ENCODE measurements at places on chromosomes 2 and 18. TPM values are rescaled to one million over a fixed set of nuclear protein-coding genes. Genes with fewer than 3 reads are reported as not detected.

DPYSL5 gene
- not detected for total RNA-seq

MOCOS gene
- total RNA-seq = 0.97 TPM

FEV gene
- total RNA-seq = not detected

UBE2F gene
- 87.8 TPM for total RNA-seq

CYP20A1 gene
- total RNA-seq = 16.2 TPM

SPP2 gene
- total RNA-seq = not detected

DNA sequence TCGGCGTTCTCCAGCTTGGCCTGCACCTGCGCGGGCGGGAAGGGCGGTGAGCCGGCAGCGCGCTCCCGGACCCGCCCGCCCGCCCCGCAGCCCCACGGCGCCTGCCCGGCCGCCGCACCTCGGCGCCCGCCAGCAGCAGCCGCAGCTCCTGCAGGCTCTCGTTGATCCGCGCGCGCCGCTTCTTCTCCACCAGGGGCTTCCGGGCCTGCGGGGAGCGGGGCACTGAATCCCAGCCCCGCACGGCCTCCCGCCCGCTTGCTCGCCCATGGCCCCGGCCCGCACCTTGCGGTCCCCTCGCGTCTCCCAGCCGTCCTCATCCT, 335 bp downstream of the HES6 start:
- peak; percentile 47 for DNase-seq

DNA sequence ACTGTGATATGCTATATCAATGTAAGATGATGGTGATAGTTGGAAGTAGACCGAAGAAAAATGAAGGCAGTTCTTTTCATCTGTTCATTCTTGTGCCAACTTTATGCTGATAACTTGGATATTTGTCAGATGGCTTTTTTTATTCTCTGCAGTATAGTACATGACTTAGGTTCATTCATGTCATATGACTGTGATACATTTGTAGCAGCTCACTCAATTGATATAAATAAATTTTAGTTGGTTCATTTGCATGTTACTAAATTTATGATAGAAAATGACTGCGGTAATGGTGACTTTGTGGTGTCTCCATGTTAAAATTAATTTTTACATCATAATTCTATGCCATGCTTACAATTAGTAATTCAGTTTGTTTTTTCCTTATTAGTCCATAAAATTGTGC, 7.1 kb downstream of the UBXN2A start:
- no peak for DNase-seq

DNA sequence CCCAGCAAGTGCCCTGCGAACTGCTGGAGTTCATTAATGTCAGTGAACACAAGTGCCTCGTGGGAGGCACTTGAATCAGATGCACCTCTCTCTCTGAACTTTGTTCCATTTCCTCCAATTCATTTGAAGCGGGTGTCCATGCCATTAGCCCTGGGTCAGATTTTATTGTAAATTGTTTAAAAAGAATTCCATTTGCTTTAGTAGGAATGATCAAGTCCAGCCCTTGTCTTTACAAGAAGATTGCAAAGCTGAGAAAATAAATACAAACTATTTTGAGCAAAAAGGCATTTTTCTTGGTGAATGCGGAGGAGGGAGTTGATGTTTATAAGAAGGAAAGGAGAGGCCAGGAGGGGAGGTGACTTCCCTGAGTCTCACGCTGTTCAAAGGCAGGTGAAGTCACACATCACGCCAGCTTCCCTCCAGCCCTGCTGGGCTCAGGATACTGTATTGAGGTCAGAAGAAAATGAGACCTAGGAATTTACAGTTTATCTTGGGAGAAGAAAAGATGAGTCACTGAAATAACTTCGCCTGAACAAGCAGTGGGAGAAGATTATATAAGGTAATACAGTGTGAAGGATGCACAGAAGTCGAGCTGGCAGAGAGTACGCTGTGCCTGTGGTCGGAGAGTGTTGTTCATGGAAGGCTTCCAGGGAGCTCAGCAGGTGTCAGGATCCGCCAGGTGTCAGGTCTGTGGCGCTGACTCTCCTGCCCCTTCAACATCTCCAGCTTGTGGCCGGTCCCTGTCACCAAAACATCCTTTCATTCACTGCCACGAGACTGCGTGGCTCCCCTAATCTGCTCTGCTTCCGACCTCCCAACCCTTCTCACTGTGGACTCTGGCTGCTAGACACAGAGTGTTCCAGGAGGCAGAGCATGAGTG, 36.5 kb downstream of the EFR3B start:
- DNase-seq = no peak

DNA sequence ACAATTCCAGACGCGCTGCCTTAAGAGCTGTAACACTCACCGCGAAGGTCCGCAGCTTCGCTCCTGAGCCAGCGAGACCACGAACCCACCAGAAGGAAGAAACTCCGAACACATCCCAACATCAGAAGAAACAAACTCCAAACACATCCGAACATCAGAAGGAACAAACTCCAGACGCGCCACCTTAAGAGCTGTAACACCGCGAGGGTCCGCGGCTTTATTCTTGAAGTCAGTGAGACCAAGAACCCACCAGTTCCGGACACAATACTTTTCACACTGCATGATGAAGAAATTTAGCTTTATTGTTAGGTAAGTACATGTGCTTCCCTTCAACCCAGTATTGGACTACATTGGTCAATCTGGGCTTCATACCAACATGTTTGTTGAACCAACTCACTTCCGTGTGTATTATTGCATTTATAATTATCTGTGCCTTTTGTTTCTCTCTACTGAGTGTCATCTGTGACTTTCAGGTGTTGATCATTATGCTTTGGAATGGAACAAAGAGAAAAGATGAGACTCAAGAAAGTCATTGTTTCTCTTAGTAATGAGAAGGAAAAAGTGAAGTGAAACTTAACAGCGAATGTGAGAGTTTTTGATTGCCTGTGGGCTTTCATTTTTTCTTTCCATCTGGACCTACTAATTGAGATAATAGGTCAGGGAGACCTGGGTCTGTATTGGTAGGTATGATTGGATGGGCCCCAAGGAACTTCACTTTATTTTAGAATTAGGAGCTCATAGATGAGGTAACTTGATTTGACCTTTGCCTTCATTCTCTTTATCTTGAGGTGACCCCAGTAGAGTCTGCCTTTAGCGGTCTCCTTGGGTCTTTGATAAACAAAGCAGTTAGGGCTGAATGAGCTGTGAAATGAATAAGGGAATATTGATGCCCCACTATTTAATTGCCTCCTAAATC, 76.1 kb upstream of the CAVIN2 start:
- no peak for DNase-seq

- DNase-seq = no peak
Measured at GRCh38 chr2:232417489-232417888, 10.8 kb downstream of the ALPG start.

DNA sequence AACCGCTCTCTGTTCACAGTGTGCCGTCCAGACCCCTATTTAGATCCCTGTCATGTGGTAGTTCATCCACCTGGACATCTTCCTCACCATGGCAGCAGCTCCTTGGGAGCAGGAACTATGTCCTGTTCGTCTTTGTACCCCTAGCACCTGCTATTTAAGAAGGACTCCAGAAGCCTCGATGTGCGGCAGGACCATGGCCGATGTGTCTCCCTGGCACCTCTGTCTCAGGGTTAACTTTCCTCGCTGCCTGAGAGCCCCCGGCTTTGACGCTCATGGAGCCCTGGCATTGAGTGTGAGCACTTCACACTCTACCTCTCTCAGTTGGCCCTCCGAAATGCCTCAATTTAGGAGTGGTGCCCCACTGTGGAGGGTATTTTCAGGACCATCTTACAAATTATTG, 152.0 kb downstream of the FAM210A start:
- no peak for DNase-seq

DNA sequence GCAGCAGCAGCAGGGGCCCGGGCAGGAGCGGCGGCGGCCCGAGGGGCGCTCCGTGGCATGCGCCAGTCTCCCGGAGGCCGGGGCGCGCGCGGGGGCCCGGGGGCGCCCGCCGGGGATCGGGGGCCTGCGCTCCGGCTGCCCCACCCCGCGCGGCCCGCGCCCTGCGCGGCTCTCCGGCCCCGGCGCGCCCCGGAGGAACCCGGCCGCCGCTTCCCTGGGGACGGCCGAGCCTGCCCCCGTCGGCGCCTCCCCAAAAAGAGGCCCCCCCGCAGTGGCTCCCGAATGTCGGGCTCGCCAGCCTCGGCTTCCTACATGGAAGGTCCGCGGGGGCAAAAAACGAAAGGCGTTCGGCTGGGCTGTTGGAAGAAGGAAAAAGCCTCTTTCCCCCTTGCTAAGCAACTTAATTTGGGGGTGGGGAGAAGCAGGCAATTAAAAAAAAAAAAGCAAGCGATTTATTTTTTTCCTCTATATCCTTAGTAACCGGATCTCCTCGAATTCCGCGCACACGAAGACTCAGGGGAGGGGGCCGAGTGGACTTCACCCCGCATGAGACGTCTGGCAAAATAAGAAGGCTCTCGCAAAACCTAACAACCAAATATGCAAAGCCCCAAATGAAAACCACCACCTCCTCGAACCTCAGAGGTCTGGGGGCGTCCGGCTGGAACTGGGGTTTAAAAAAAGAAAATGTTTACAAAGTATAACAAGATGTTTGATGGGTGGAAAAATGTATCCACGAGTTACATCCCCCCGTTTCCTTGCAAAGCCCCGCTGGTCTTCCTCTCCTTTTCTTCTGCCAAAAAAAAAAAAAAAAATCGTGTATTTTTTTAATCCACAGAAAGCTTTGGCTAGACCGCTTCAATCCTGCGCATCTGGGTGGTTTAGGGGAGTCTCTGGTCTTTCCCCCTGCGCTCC, at the start of gene SMAD7:
TSS of gene SMAD7 (minus strand) at position 430 of the 912 bp plus-strand sequence. CDS start 541 bp downstream, outside the sequence.
- no peak for DNase-seq

GRCh38 chr2:134087371-134087921, 166.4 kb upstream of the MGAT5 start:
- no peak for DNase-seq

GRCh38 chr2:170029551-170029950, 148.4 kb upstream of the MYO3B start:
- DNase-seq = no peak
